A172 (cell line): ENCODE measurements at places on chromosomes 2 and 18. TPM values are rescaled to one million over a fixed set of nuclear protein-coding genes. Genes with fewer than 3 reads are reported as not detected.

DNA sequence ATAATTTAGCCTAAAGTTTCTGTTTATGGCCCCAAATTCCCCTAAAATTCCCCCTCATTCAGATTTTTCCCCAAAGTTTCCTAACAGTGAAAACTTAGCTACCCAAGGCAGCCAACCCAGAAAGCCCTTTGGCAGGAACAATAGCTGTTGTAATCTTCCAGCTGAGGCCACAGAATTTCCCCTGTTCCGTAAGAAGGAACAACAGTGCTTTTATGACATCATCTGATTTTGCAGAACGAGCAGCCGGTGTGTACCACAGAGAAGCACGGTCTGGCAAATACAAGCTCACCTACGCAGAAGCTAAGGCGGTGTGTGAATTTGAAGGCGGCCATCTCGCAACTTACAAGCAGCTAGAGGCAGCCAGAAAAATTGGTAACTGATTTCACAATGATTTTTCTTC lies 6.3 kb downstream of the TNFAIP6 start:
- no peak for DNase-seq

DNA sequence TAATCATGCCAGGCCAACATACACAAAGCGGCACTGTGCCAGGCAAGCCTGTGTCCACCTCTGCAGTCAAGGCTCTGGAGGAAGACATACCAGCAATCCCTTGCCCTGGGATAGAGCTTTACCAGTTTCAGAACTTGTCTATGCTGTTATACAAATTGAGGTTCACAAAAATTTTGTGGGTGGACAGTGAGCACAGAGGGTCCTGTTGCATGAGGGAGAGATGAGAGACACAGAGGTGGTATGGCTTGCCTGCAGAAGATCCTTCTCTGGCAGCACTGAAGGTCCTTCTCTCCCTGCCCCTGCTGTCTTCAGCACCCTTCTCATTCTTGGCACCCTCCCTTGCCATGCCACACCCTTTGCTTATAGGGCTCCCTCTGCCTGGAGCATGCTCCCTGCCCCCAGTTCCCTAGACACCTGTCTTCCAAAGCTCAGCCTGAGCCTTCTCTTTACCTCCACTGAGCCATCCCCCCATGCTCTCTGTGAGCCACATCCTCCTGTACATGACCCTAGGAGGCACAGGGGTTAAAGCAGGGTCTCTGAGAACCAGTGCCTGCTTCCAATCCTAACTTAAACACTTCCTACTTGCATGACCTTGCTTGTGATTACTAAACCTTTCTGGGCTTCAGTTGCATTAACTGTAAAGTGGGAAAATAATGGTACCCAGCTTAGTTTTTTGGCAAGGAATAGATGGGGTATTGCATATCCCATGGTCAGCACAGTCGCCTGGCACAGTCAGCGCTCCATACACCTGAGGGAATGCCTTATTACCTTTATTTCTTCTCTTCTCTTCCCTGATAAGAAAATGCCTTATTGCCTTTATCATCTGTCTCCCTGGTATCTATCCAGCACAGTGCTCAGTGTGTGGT lies 857 bp downstream of the FABP1 start:
- DNase-seq, result no peak

DNA sequence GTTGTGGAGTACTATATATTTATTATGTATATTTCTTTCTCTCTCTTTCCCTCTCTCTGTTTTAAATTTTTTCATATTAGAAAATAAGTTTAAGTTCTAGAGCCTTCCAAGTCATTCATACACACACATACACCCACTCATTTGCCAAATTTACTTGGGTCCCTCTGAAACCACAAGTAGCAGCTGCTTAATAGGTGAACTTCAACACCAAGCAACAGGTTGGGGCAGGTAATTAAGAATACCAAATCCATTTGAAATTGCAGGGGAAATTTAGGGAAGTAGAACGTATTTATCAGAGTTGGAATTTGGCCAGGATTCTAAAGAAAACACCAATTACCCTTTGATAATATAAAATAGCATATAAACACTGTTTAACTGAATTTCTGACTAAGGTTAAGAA lies 75.0 kb upstream of the RBBP8 start:
- no peak for DNase-seq

- no peak for DNase-seq
Observed at GRCh38 chr2:198710562-198710961, 747.2 kb downstream of the SATB2 start.

GRCh38 chr2:197419438-197419837 lies 15.4 kb downstream of the SF3B1 start:
- no peak for DNase-seq

- no peak for DNase-seq
Observed at GRCh38 chr2:110740747-110741349, 8.5 kb downstream of the ACOXL start.

- DNase-seq, result no peak
Observed at GRCh38 chr2:118403658-118404451, 315.6 kb downstream of the INSIG2 start.

- peak; percentile 13 for DNase-seq
Observed at GRCh38 chr2:222900354-222900753, 39.5 kb downstream of the ACSL3 start.

DNA sequence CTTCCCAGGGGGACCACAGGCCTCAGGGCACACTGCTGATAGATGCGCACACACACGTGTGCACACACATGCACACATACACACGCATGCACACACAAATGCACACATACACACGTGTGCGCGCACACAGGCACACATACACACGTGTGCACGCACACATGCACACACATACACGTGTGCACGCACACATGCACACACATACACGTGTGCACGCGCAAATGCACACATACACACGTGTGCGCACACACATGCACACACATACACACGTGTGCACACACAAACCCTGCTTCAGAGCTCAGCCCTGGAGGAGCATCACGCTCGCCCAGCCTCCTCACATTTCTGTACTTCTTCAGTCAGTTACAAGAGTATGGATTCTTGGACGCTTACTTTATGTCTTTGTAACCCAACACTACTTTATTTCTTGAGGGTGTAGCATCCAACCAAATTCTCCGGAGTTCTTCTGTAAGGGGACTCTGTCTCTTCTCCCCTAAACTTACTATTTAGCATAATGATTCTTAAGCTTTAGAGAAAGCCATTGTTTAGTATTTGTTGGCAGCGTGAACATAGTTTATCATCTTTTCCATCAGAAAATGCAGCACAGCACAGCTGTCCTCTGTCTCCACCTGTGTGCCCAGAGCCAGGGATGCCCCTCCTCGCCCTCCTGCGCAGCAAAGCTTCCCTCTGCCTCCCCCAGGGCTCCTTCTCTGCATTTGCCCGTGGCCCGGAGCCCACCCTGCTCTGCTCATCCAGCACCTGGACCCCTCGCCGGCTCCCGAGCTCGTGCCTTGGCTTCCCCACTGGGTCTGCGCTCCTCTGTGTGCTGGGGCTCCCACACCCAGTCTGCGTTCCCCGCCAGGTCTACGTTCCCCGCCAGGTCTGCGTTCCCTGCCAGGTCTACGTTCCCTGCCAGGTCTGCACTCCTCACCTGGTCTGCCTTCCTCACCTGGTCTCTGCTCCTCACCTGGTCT lies 74.4 kb upstream of the CTDP1 start:
- no peak for DNase-seq

DNA sequence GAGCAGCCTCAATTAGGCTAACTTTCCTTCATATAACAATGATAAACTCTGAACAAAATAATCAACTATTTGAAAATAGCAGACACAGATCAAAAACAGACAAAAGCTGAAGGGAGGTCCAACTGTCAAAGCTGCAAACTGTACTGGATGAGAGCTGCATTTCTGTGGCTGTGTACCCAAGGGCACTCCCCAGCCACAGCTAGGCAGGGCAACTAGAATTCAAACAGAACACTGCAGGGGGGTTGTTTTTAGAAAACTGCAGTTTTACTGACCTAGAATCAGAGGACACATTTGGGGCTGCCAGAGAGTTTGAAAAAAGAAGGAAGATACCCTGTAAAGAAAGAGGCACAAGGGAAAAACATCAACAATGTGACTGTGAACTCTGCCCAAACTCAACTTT lies 56.8 kb downstream of the SMAD2 start:
- no peak for DNase-seq

DNA sequence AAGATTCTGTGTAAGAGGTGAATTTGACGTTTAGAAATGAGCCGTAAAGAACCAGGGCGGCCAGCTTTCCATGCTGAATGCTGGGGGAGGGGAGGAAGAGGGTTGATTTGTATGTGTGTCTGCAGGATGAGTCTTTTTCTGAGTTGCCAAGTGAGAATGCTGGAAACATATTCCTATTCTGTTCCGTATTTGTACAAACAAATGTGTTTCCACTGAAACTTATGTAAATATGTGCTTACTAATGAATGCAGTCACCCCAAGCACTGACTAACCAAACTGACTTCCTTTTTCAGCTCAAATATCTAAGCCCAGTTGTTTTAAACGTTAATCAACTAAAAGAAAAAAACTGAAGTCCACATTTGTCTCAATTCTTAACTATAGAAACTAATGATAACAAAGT lies 74.9 kb upstream of the APCDD1 start:
- no peak for DNase-seq

GRCh38 chr2:2642906-2643890 lies 312.1 kb upstream of the MYT1L start:
- no peak for DNase-seq

DNA sequence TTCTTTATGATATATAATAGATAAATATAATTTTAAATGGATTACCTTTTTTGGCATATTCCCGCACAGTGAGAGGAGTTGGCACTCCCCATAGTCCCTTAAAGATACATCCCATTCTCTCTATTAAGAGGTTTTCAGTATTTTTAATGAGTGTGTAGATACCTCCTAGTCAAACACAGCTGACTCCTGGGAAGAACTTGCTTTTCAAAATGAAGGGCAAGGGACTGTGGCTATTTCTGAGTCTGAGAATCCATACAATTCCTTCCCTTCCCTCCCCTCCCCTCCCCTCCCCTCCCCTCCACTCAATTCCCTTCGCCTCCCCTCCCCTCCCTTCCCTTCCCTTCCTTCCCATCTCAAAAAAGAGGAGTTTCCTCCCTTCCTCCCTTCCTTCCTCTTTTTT lies 93.5 kb downstream of the PRPF40A start:
- no peak for DNase-seq

- DNase-seq, result no peak
Observed at GRCh38 chr2:148702475-148702874, 57.9 kb downstream of the EPC2 start.

DNA sequence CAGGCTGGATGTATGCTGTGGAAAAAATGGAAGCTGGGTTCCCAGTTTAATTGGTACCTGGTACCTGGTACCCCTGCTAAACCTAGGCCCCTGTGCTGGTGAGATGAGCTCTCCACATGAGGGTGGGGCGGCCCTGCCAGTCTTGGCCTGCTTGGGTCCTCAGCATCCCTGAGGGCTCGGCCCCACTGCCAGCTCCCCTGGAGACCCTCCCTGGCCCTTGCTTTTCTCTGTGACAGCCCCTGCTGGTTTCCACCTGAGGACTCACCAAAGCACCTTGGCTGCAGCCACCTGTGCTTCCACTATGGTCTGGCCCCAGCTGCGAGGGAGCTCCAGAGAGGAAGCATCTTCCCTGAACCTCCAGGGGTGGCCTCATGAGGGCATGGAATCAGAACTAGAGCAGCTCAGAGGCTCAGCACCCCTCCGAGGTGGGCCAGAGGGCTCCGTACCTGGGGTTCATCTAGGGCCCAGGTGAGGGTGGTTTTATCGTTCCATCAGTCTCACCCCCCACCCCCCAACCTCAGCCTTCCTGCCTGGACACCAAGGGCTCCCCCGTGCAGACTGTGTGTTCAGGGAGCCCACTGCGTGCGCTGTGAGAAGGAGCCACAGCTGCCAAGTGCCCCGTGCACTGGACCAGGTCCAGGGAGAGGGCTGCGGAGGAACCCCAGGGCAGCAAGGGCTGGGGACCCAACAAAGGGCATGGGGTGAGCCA lies 23.7 kb upstream of the HDAC4 start:
- DNase-seq, result no peak

- no peak for DNase-seq
Observed at GRCh38 chr18:38602341-38602740, 1036.7 kb upstream of the CELF4 start.

GRCh38 chr2:12048550-12048949 lies 302.1 kb downstream of the LPIN1 start:
- no peak for DNase-seq

DNA sequence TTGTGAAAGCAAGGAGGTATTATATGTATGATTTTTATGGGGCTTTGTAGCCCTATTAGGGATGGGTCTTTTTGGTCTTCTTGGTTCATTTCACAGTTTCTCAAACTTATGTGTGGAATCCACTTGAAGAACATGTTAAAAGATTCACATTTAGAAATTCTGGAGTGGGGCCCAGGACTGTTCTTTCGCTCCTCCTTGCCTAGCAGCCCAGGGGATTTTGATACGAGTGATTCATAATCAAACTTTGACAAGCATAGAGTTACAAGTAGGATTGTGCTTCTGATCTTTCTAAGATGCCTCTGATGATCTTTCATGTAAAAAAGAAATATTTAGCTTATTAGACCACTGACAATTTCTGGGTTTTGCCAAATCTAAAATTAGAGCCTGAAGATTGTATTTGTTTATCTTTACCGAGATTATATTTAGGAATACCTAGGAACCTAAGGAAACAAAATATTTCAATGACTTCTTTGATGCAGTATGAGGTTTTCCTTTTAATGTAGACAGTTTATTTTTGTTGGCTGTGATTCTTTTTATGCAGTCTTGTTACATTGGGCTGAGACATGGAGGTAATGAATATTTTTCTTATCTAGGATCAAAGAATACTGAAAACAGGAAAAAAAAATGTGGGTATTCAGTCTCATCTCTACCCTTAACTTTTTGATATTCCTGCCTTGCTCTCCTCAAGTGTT lies 324.0 kb downstream of the PARD3B start:
- DNase-seq, result no peak

DNA sequence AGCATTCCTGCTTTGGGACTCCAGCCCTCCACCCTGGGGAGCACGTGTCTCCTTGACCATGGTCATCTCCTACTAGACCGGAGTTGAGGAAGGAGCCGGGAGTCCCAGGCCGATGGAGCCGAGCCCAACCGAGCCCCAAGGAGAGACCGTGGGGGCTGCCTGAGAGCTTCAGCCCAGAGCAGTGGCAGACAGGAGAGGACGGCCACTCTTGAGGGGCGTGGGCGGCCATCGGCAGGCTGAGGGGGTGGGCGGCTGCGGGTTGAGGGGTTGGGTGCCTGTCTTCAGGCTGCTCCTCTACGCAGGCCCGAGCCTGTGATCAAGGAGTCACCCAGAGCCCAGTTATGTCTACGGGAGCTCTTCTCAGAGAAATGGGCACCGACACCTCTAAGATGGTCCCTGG lies 158.7 kb downstream of the PXDN start:
- no peak for DNase-seq

FBLN7 gene
- 1.5 and 2.9 TPM in 2 replicates for total RNA-seq

CSRNP3 gene
- total RNA-seq, result 2.8 and 4.0 TPM in 2 replicates

TACR1 gene
- not detected in 2 replicates for total RNA-seq

ANKRD62 gene
- total RNA-seq, result not detected in 2 replicates

ALPP gene
- 0.84 and 2.1 TPM in 2 replicates for total RNA-seq

SERPINB13 gene
- total RNA-seq, result not detected in 2 replicates
